ENCODE measurements at places on chromosomes 7 and 10. TPM values are rescaled to one million over a fixed set of nuclear protein-coding genes. Genes with fewer than 3 reads are reported as not detected.
A peak's percentile ranks its signal among the peaks of the same experiment; 100 is the strongest.

Gene HDAC9
- total RNA-seq: 11.0 TPM

Gene SPDYE2
- total RNA-seq: not detected

GRCh38 chr10:85407088-85407487 is 959.5 kb downstream of the GRID1 start:
- no peak for DNase-seq
- no peak overlapping the region for H3K27ac ChIP-seq
- no peaks in the 10 kb centered on the region for H3K4me1 ChIP-seq
- H3K36me3 ChIP-seq: no peaks in the 10 kb centered on the region

GRCh38 chr7:157016352-157017041 is 6.0 kb upstream of the MNX1 start:
- peaks cover 100% of the 10 kb centered on the region for H3K27me3 ChIP-seq
- no peaks in the 10 kb centered on the region for H3K36me3 ChIP-seq
- H3K4me1 ChIP-seq: peaks cover 80% of the 10 kb centered on the region
- peak; percentile 82 for DNase-seq
- H3K27ac ChIP-seq: no peak overlapping the region

DNA sequence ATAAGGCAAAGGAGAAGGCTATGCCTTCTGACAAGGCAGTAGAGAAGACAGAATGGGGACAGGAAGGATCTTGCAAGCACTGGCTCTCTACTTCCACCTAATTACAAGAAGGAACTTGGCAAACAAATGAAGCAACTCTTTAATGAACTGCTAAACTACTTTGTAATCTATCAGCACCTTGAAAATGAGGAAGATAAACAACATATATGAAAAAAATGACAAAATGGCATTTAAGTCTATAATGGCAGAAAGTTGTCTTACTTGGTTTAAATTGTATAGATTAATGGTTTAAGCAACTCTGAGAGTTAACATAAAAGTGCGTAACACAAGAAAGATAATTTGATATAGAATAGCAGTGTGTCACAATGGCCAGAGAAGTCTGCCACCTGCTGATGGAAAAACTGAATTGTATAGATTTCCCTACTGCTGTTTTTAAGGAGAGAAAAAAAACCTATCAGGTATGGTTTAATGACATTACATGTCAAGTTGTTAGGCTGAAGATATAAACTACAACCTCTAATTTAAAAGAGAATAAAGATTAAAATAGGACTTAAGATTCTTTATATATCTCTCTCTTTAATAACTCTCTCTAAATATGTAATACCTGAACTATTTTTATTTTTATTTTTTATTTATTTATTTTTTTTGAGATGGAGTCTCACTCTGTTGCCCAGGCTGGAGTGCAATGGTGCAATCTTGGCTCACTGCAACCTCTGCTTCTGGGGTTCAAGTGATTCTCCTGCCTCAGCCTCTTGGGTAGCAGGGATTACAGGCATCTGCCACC is 11.8 kb downstream of the NT5C3A start:
- no peak overlapping the region for H3K27ac ChIP-seq
- H3K27me3 ChIP-seq: no peaks in the 10 kb centered on the region
- no peaks in the 10 kb centered on the region for H3K4me1 ChIP-seq
- peak; percentile 45 for DNase-seq

DNA sequence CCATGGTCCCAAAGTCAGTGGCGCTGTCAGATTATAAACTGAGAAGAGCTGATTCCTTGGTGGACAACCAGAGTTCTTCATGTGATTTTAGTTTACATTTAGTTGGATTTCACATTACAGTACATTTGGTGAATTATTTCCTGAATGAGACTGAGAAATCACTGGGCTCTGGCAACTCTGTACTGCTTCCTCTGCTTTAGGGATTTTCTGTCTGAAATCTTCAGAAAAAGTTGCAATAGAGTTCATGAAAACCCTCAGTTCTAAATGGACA is 242.6 kb downstream of the BICC1 start:
- H3K36me3 ChIP-seq: no peaks in the 10 kb centered on the region
- no peak overlapping the region for H3K4me3 ChIP-seq
- no peak for DNase-seq
- H3K27ac ChIP-seq: no peak overlapping the region
